ENCODE measurements at places on chromosomes 2 and 18. TPM values are rescaled to one million over a fixed set of nuclear protein-coding genes. Genes with fewer than 3 reads are reported as not detected.

DNA sequence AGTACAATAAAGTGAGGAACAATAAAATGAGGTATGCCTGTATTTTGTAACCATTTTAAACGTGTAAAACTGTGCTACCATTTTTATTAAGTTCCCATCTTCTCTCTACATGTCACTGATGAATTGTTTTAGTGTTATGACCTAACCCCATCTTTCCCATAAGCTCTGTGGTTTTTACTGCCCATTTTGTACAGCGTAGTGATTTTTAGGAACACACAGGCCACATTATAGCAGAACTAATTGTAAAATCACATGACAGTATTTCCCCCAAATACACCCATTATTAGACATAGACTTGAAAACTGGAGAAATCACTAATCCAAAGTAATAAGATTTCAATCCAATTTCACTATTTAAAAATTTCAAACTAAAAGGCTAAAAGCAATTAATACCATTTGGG lies 130.7 kb downstream of the TMEM247 start:
- H3K27me3 ChIP-seq = no peaks in the 10 kb centered on the region
- DNase-seq = no peak
- H3K4me3 ChIP-seq = no peak overlapping the region
- peaks cover 29% of the 10 kb centered on the region for H3K36me3 ChIP-seq
- peaks cover 9% of the 10 kb centered on the region for H3K4me1 ChIP-seq
- H3K27ac ChIP-seq = no peak overlapping the region

DNA sequence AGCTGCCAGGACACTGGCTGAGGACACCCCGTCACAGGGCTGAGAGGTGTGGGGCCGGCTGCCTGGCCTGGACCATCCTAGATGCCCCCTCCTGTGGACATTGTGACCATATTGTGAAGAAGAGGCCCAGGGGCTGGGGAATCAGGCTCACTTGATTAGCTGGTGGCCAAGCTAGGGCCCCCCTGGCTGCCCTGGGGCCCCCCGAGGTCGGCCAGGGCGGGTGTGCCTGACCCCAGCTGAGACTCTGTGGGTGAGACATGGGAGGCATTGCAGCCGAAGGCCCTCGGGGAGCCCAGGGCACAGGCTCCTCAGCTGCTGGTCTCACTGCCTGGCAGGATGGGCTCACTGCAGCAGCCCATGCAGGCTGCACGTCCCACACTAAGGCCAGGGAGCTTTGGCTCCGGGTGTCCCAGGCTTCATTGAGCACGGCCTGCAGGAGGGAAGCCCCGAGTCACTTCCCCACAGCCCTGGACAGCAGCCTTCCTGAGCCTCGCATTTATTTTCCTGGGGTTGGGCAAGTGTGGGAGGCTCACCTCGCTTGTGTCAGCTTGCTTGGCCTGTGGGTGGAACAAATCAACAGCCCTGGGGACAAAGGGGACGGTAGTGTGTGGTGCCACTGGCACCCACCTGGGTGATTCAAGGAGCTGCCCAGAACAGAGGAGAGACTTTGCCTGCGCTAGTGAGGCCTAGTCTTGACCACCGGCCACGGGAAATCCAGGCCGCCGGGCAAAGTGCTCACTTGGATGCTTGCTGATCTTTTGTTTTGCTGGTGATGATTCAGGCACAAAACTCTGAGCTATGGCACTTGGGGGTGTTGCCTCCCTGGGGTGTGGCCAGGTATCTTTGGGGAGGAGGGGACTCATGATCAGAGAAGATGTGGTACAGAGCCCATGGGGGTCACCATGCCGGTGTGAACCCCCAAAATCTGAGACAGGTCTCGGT lies 1.3 kb downstream of the GAL3ST2 start:
- H3K4me1 ChIP-seq = peaks cover 2% of the 10 kb centered on the region
- H3K27ac ChIP-seq = no peak overlapping the region

GRCh38 chr2:69559442-69560146 lies 83.9 kb downstream of the AAK1 start:
- peaks cover 9% of the 10 kb centered on the region for H3K36me3 ChIP-seq
- no peaks in the 10 kb centered on the region for H3K27me3 ChIP-seq
- H3K27ac ChIP-seq = peak overlapping the region; percentile 28
- no peak for DNase-seq

DNA sequence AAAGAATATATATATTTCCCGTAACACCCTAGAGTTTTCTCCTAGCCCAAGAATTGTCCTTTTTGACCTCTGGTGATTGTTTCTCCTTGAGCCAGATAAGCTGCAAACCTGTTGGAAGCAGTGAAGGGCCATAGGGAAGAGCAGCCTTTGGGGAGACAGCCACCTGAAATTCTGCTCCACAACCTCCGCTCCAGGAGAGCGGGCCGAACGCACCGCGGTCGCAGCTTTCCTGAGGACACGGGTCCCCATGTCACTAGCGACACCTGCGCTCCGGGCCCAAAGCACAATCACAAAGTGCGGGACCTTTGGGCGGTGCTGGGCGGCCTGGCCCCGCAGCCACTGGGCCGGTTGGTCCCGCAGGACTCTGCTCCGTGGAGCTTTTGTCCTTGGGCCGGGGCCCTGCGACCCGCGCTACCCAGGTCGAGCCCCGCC lies 557 bp upstream of the DSG2 start:
- H3K4me1 ChIP-seq = peaks cover 9% of the 10 kb centered on the region
- H3K27ac ChIP-seq = no peak overlapping the region
- H3K27me3 ChIP-seq = peaks cover 52% of the 10 kb centered on the region
- no peaks in the 10 kb centered on the region for H3K36me3 ChIP-seq

DNA sequence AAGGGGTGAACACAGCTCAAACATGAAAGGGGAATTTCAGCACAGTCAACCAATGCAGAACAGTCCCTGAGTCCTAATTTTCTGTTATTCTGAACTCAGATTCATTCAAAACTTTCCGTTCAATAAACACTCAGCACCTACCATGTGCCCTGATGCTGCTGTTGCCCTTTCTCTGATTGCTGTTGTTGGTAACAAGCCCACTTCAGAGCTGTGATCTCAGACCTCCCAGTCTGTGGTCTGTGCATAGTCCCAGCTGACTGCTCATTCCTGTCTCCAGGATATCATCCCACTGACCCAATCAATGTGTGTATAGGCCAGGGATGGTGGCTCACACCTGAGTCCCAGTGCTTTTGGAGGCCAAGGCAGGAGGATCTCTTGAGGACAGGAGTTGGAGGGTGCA lies 82.7 kb upstream of the SLC35G4 start:
- H3K27me3 ChIP-seq = peaks cover 3% of the 10 kb centered on the region
- DNase-seq = no peak
- H3K4me3 ChIP-seq = no peak overlapping the region
- no peaks in the 10 kb centered on the region for H3K36me3 ChIP-seq
- H3K27ac ChIP-seq = no peak overlapping the region
- no peaks in the 10 kb centered on the region for H3K4me1 ChIP-seq

Gene NLRC4
- total RNA-seq = not detected

Gene IL18R1
- total RNA-seq = 20.6 TPM

Gene ATP6V1C2
- not detected for total RNA-seq

Gene MEP1B
- total RNA-seq = 0.08 TPM

DNA sequence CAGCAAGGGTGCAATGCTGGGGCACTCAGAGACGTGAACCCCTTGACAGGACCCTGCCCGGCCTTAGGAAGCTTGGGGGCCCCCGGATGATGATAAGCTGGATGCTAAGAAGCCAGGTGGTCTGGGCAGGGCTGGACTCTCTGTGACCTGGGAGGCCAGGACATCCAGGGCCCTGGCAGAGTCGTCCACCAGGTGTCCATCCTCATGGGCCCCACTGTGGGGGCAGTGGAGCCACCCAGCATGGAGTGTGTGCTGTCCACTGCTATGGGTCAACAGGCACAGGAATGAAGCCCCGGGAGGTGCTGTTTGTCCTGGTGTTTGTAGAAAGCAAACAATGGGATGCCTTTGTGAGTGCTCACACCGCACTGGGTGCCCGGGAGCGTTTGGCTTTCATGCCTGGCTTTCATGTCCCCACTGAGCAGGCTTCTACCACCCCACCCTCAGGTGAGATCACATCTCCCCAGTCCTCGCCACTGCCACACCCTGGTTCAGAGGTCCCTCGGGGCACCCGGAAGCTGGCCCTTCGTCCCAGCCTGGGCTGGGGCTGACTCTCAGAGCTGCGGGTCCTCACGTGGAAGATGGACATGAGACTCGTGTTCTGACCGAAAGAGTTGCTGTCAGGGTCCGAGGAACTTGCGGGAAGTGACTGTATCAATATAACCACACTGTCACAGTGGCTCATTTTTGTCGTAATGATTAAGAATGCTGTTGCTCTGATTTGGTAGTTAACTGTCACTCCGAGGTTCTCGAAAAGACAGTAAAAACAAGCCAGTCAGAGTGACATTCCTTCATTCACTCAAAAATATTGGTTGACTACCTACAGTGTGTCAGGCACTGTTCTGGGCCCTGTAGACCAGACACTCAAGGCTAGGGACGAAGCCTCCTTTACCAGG lies 53.3 kb downstream of the INHBB start:
- no peak for DNase-seq
- H3K4me1 ChIP-seq = no peaks in the 10 kb centered on the region
- H3K36me3 ChIP-seq = no peaks in the 10 kb centered on the region
- no peak overlapping the region for H3K4me3 ChIP-seq
- peaks cover 4% of the 10 kb centered on the region for H3K27me3 ChIP-seq

- no peaks in the 10 kb centered on the region for H3K4me1 ChIP-seq
- no peak overlapping the region for H3K4me3 ChIP-seq
These were observed 48.2 kb downstream of the TWIST2 start for GRCh38 chr2:238895891-238896600.

Gene TEKT4
- not detected for total RNA-seq

Gene DCDC2C
- total RNA-seq = not detected

- no peak overlapping the region for H3K27ac ChIP-seq
- H3K36me3 ChIP-seq = no peaks in the 10 kb centered on the region
- DNase-seq = no peak
- no peak overlapping the region for H3K4me3 ChIP-seq
- peaks cover 3% of the 10 kb centered on the region for H3K4me1 ChIP-seq
- peaks cover 28% of the 10 kb centered on the region for H3K27me3 ChIP-seq
These were observed 8.6 kb downstream of the CHN1 start for GRCh38 chr2:174996622-174997021.

GRCh38 chr2:196168181-196168580 lies 3.2 kb downstream of the STK17B start:
- H3K27me3 ChIP-seq = no peaks in the 10 kb centered on the region
- peaks cover 38% of the 10 kb centered on the region for H3K4me1 ChIP-seq
- peak overlapping the region; percentile 85 for H3K4me3 ChIP-seq
- DNase-seq = no peak
- H3K36me3 ChIP-seq = peaks cover 58% of the 10 kb centered on the region
- H3K27ac ChIP-seq = peak overlapping the region; percentile 86
